ENCODE measurements at places on chromosomes 4 and X.

GRCh38 chr4:41853973-41854372, 81.3 kb upstream of the TMEM33 start:
- DNase-seq, result no peak

DNA sequence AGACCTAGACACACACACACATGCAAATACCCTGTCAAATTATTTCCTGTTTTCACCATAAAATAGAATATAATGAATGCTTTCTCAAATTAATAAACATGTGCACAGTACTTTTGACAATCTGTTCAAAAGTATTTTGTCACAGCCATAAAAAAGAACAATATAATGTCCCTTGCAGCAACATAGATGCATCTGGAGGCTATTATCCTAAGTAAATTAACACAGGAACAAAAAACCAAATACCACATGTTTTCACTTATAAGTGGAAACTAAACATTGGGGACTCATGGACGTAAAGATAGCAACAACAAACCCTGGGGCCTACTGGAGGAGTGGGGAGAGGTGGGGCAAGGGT, 15.5 kb downstream of the RAB40A start:
- no peak for DNase-seq

GRCh38 chr4:104524026-104524425, 29.3 kb upstream of the CXXC4 start:
- DNase-seq, result no peak

DNA sequence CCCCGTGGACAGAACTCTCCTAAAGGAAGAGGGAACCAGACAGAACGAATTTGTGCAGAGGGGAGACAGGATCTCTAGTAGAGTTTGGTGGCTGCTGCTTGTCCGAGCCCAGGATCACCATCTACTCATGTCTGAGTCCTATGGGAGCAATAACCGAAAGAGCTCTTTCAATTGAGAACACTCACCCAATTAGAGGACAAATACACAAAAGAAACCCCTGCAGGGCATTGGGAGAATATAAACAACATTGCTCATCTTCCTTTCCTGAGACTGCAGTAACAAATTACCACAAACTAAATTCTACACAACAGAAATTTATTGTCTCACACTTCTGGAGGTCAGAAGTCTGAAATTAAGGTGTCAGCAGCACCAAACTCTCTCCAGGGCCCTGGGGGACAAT, 65.6 kb downstream of the SPINK2 start:
- DNase-seq, result no peak

GRCh38 chr4:75248770-75249407, 265.3 kb downstream of the RCHY1 start:
- DNase-seq, result no peak

DNA sequence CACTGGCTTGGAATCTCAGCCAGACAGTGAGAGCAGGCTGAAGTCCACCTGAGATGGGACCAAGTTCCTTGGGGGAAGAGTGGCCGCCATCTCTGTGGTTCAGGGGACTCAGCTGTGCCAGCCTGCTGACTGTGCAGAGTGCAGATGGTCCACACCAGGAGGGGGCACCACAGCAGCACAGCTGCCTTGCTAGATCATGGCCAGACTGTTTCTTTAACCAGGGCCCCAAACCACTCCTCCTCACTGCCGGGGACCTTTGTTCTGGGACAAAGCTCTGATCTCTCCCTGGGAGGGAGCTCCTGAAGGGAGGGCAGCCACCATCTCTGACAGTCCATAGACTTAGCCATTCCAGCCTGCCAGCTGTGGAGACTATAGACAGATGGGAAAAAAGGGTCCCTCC, 2189.6 kb downstream of the PCDH7 start:
- DNase-seq, result no peak
